Cardiac muscle cell (in vitro differentiated cells and primary cell): ENCODE measurements at places on chromosomes 5 and 9.

DNA sequence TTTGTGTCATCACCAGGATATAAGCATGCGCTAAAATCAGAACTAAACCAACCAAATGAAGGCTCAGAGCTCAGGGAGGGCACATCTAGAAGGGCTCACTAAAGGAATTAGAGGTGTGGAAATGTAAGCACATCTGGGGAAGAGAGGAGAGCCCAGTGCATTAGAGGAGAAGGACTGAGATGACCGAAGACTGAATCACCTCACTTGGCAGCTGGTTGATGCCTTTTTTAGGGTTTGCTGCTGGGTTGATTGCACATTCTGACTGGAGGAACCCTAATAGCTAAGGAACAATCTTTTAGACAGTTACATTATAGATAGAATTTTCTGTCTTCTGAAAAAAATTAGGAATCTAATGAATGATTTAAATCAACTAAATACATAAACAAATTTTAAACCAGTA lies 8.2 kb upstream of the IFNA21 start:
- H3K36me3 ChIP-seq: no peaks in the 10 kb centered on the region
- no peaks in the 10 kb centered on the region for H3K4me1 ChIP-seq
- H3K27me3 ChIP-seq: no peaks in the 10 kb centered on the region
- H3K4me3 ChIP-seq: no peak overlapping the region

DNA sequence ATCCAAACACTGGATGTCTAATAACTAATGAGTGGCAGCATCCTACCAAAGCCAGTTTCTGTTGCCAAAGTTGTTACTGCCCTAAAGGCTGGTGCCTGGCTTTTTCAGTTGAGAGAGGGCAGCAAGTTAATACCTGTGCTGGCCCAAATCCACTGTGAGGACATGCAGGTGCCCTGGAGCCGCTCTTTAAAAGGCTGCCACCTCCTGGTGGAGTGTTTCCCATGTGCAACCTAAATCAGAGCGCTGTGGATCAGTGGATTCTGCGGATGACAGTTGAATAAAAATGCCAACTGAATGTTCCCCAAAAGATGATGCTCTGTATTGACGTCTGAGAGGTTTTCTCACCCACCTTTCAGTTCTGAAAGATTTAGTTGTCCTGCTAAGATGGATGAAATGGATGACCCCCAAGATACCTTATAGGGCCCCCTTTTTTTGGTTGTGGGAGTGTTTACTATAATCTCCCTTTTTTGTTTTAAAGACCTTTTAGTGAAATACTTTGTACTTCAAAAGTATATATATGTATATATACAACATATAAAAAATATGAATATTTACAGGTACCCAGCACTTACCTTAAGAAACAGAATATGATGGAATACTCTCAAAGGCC lies 146.4 kb downstream of the EGFLAM start:
- no peak for DNase-seq
- no peaks in the 10 kb centered on the region for H3K27me3 ChIP-seq
- no peak overlapping the region for H3K4me3 ChIP-seq
- H3K27ac ChIP-seq: no peak overlapping the region
- H3K36me3 ChIP-seq: no peaks in the 10 kb centered on the region

- DNase-seq: no peak
- no peaks in the 10 kb centered on the region for H3K36me3 ChIP-seq
- H3K27me3 ChIP-seq: no peaks in the 10 kb centered on the region
- no peak overlapping the region for H3K4me3 ChIP-seq
Observed at GRCh38 chr9:85600675-85601263, 141.0 kb downstream of the AGTPBP1 start.

DNA sequence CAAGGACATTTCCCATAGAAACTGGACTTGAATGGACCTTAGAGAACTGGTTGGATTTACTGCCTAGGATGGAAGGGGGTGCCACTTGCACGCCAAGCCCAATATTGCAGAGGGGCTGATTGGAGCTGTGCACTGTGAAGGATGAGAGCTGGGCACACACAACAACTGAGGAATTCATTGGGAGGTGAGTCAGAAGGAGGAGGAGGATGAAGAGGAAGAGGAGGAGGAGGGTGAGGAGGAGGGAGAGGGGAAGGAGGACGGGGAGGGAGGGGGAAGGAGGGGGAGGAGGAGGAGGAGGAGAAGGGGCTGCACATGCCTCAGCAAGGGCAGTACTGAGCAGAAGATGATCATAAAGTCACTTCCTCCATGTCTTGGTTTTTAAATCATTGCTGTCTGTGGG lies 5.7 kb upstream of the ICE1 start:
- H3K27ac ChIP-seq: no peak overlapping the region
- no peaks in the 10 kb centered on the region for H3K27me3 ChIP-seq
- DNase-seq: no peak
- H3K36me3 ChIP-seq: no peaks in the 10 kb centered on the region

DNA sequence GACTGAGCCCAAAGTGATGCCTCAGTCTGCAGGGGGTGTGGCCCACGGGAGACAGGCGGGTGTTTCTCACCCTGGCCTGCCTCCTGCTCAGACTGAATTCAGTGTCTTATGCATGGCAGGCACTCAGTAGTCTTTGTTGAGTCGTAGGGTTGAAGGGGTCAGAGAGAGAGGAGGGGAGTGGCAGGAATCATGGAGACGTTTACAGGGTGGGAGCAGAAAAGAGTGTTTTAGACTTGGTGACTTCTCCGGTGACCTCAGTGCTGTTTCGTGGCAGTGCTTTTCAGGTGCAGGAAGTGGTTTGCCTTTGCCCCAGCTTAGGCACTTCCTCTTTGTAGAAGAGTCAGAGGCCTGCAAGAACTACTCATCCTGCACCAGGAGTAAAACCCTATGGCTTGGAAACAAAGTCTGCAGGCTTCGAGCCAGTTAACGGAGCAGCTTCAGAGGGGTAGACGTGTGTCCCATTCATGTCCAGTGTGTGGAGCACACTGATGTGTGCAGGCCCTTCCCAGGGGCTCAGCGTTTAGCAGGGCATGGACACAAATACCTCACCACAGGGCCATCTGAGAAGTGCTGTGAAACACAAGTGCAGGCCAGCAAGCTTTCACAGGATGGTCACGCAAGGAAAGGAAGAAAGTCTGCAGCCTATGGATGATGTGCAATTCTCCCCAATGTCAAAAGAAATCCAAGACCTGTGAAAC lies 24.5 kb upstream of the SEMA4D start:
- no peak overlapping the region for H3K4me3 ChIP-seq
- H3K36me3 ChIP-seq: no peaks in the 10 kb centered on the region
- no peak for DNase-seq
- H3K27ac ChIP-seq: no peak overlapping the region

DNA sequence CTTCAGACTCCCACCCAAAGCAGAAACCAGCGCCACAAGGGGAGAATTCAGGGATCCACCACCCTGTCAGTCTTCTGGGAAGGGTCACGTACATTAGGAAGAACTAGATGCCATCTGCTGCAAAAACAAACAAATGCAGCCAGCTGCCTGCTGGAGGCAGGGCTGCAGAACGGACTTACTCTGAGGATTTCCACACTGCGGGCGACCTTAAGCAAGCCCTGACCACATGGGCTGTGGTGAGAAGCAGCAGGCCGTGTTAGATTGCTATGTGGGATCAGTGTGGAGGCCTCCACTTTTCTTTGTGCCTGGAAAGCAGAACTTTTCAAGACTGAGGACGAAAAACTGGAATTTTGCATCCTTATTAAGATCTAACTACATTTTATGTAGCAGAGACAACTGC lies 13.4 kb upstream of the LTC4S start:
- H3K27me3 ChIP-seq: no peaks in the 10 kb centered on the region
- no peak for DNase-seq
- H3K36me3 ChIP-seq: peaks cover 22% of the 10 kb centered on the region
- H3K4me3 ChIP-seq: no peak overlapping the region
- no peaks in the 10 kb centered on the region for H3K4me1 ChIP-seq

DNA sequence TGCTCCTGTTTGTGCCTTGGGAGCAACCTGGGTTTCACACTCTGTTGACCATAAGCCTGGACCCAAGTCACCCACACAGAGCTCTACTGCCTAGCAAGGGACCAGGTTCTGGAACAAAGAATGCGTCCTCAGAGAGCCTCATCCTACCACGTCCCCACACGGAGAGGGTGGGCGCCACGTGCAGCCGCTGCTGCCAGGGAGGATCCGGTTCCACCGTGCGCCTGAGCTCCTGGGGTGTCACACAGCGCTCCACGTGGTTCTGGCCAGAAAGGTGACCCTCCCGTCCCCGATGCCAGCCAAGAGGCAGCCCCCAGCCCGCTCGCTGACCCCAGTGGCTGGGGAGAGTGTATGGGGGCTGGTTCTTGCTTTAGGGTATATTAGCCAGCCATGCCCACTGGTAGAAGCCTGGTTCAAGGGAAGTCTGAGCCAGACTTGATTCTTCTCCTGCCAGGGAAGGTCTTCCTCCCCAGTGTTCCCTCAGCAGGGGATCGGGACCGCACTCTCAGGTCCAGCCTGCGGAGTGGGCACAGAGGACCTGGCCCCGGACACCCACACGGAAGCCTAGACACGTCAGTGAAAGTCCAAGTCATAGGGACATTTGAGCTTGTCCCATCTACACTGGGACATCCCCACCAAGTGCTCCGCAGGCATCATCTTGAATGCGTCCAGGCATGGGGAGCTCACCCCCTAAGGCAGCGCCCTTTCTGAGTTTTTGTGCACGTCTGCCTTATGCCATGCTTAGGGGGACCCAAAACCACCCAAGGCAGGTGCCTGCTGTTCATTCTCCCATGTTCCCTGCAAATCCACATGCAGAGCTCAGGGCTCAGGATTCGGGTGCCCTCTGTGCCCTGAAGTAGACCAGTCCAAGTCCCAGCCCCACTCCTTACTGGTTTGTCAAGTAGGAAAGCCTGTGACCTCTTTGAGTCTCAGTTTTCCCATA lies 2.4 kb downstream of the FCN1 start:
- H3K36me3 ChIP-seq: no peaks in the 10 kb centered on the region
- H3K27ac ChIP-seq: no peak overlapping the region
- H3K4me1 ChIP-seq: peaks cover 5% of the 10 kb centered on the region

- no peak overlapping the region for H3K4me3 ChIP-seq
- no peaks in the 10 kb centered on the region for H3K4me1 ChIP-seq
- no peak for DNase-seq
- no peaks in the 10 kb centered on the region for H3K36me3 ChIP-seq
Observed at GRCh38 chr5:775961-776861, 8.3 kb downstream of the ZDHHC11B start.

- H3K27me3 ChIP-seq: no peaks in the 10 kb centered on the region
- no peak overlapping the region for H3K4me3 ChIP-seq
- no peaks in the 10 kb centered on the region for H3K4me1 ChIP-seq
- no peak for DNase-seq
- no peak overlapping the region for H3K27ac ChIP-seq
- no peaks in the 10 kb centered on the region for H3K36me3 ChIP-seq
Observed at GRCh38 chr9:77770340-77770739, 122.2 kb upstream of the GNA14 start.

- H3K27me3 ChIP-seq: no peaks in the 10 kb centered on the region
- no peaks in the 10 kb centered on the region for H3K36me3 ChIP-seq
- H3K4me1 ChIP-seq: no peaks in the 10 kb centered on the region
- no peak overlapping the region for H3K27ac ChIP-seq
Observed at GRCh38 chr5:110514030-110514429, 212.4 kb downstream of the TMEM232 start.

DNA sequence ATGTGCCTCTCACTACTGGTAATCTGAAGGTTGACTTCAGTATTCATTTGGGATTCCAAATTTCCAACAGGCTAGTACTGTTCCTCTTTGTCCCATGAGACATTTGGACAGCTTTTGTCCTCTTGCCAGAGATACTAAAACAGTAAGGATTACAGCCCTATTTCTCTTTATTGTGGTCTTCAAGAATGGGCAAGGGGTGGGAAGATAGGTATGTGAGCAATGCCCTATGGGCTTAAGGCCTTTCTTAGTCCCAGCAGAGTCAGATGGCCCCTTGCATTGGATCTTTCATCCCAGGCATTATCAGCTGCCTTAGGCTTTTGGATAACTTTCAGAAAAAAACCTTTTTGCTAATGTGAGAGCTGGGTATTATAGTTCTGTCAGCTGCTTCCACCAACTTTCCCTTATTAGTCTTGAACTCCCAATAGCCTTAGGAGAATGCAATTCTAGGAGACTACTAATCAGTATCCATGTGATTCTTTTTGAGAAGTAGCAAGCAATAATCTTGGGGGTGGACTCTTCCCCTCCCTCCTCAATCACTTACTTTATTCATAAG lies 361.1 kb upstream of the NUDT12 start:
- no peak for DNase-seq
- H3K36me3 ChIP-seq: no peaks in the 10 kb centered on the region
- H3K4me3 ChIP-seq: no peak overlapping the region
- no peaks in the 10 kb centered on the region for H3K27me3 ChIP-seq
- H3K27ac ChIP-seq: no peak overlapping the region

DNA sequence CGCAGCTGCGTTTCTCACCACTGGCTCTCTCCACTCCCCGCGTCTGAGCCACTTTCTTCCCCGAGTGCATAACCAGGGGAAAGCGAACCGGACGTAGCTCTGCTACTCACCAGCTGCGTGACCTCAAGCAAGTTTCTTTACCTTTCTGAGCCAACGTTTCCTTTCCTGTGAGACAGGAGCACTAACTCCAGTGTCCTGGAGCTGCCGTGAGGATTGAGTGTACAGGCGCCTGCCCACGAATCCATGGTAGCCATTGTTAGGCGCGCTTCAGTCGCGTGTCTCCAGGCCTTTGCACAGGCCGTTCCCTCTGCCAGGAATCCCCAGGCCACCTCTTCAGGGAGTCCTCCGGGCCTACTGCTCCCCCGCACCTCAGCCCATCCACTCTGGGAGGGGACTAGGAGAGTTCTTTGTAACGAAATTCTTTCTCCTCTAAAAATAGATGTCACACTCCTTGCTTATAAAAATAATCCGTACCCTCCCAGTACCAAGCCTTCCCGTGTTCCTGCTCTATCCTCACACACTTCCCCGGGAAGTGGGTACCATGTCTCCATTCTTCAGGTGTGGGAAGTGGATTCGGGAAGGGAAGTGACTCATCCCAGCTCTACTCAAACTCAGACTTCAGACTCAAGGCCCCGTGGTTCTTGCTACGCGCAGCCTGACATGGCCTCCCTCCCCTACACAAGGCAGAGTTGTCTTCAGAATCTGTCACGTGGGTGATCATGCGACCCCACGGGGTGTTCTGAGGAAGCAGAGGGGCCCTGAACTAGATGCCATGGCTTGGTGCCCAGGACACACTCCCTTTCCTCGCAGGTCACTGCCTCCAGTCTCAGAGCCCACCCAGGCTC lies 16.1 kb upstream of the CRB2 start:
- peaks cover 28% of the 10 kb centered on the region for H3K4me1 ChIP-seq
- H3K36me3 ChIP-seq: no peaks in the 10 kb centered on the region
- H3K27me3 ChIP-seq: no peaks in the 10 kb centered on the region

GRCh38 chr9:88889386-88889785 lies 101.9 kb upstream of the S1PR3 start:
- H3K27ac ChIP-seq: no peak overlapping the region
- H3K36me3 ChIP-seq: no peaks in the 10 kb centered on the region

GRCh38 chr9:80049096-80049782 lies 477.5 kb downstream of the TLE4 start:
- no peak overlapping the region for H3K4me3 ChIP-seq
- peaks cover 40% of the 10 kb centered on the region for H3K27me3 ChIP-seq
- no peak for DNase-seq
- no peak overlapping the region for H3K27ac ChIP-seq
- H3K36me3 ChIP-seq: no peaks in the 10 kb centered on the region

DNA sequence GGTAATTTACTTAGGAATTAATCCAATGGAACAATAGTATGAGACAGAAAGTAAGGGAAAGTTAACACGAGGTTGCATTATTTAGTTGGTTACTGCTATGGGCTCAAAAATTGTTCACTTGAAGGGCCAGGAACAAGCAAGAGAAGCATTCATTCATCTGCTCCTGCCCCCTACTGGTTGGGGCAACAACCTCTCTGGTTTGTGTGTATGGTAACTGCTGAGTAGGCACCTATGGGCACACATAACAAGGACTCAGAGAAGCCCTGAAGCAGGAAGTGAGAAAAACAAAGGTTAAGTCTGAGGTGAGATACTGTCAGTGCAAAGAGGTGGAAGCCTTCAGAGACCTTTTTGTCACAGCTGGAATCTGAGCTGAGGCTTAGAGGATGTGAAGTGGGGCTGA lies 34.4 kb upstream of the RANBP6 start:
- no peaks in the 10 kb centered on the region for H3K27me3 ChIP-seq
- no peaks in the 10 kb centered on the region for H3K36me3 ChIP-seq
- no peak overlapping the region for H3K4me3 ChIP-seq
